ENCODE measurements at places on chromosomes 6 and 20.

DNA sequence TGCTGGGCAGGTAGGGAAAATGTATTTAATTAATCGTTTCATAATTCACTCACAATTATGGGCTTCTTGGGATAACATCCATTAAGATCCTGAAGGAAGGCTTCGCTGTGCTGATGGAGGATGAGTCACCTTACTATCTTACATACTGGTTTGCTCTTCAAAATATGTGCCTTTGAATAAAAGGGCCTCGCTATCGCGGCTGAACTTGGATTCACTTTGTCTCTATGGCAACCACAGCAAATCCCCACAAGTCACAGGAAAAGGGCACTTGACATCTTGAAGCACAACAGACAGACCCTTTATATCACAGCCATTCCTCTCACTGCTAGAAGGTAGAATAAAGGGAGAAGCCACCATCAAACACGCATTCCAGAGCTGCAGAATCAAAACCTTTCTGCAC is 141.3 kb upstream of the MYLIP start:
- no peak for DNase-seq

GRCh38 chr20:54385746-54386145 is 89.6 kb upstream of the DOK5 start:
- no peak for DNase-seq

DNA sequence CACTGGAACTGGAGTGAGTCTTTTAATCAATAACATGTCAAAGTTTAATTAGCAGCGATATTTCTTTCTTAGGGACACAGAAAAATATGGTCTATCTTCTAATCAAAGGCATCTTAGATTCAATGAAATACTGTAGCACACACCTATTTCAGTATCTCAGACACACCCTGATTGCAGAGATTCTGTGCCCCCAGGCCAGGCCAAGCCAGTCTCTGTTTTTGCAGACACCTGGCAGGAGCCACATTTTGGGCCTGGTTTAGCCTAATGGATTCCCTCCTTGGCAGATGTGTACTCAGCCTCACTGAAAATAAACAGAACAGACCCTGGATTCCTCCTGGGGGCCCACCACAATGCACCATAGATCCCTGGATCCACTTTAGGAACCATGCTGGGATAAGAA is 74.8 kb downstream of the LRFN2 start:
- no peak for DNase-seq

GRCh38 chr6:95574811-95575210 is 2.5 kb upstream of the MANEA start:
- DNase-seq: no peak

GRCh38 chr20:61896058-61896961 is 169.4 kb downstream of the TAF4 start:
- peak; percentile 35 for DNase-seq
